ENCODE measurements at places on chromosomes 12 and 14.

DNA sequence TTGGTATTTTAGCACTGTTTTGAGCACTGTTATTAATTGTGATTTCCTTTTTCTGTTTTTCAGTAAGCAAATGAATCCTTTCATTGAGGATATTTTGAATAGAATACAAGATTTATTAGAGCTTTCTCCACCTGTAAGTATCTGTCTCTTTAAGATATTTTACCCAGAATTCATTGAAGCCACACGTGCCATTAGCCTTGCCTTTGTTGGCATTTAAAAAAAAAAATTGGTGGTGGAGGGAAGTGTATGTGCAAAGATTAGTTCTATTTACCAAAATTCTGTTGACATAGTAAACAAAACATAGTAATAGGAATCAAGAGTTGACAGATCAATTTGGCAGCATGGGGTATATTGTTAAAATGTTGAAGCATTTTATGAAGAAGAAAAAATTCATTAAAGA lies 23.8 kb downstream of the XPOT start:
- no peak for DNase-seq

GRCh38 chr14:105890474-105891220 lies 364.3 kb downstream of the TMEM121 start:
- no peak for DNase-seq

DNA sequence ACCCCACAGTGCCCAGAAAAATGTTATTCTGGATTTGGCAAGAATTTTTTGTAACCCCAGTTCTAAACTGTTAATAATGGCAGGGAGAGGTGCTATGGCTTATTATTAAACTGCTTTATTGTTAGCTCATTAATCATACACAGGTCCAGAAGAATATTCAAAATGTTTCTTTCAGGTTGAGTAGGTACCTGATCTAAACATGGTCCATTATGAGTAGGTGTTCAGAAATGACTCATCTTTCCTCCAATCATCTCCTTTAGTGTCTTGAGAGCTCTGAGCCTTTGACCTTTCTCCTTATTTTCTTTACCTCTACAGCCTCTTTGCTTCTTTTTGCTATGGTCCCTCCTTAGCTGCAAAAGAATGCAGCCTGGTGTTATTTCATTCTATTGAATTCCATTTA lies 211.0 kb upstream of the GARIN6 start:
- no peak for DNase-seq

- no peak for DNase-seq
Measured at GRCh38 chr14:68825729-68826128, 32.9 kb upstream of the ZFP36L1 start.

GRCh38 chr12:20475542-20475941 lies 107.2 kb downstream of the PDE3A start:
- no peak for DNase-seq

- no peak for DNase-seq
Measured at GRCh38 chr12:111379942-111380554, 11.2 kb upstream of the PHETA1 start.

DNA sequence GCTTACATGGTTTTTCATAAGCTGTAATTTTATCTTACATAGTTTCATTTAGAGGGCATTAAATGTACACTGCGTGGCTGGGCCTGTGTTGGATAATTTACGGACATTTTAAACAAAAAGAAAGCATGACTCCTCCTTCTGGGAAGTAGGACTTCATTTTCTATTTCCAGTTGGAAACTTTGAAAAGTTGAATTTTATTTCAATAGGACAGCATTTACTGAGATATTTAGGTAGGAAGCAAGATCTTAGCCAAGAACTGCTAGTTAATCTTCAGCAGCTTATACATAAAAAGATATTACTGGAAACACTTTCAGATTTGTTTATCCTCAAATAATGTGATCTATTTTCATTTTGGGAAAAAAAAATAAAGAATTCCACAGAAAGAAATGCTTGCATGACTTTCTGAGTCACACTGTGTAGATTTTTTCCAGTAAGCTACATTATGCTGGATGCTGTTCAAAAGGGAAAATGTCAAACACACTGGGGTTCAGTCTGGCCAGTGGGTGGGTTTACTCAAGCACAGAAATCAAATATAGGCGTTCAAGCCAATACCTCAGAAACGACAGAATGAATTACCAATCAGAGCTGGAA lies 239.4 kb upstream of the KRR1 start:
- no peak for DNase-seq

GRCh38 chr14:75310295-75311111 lies 31.9 kb downstream of the FOS start:
- DNase-seq: peak; percentile 30

GRCh38 chr12:2479851-2480535 lies 314.8 kb upstream of the FKBP4 start:
- DNase-seq: no peak

GRCh38 chr12:26282339-26282940 lies 87.1 kb downstream of the SSPN start:
- DNase-seq: no peak

GRCh38 chr12:95882080-95882479 lies 23.3 kb downstream of the SNRPF start:
- DNase-seq: no peak

DNA sequence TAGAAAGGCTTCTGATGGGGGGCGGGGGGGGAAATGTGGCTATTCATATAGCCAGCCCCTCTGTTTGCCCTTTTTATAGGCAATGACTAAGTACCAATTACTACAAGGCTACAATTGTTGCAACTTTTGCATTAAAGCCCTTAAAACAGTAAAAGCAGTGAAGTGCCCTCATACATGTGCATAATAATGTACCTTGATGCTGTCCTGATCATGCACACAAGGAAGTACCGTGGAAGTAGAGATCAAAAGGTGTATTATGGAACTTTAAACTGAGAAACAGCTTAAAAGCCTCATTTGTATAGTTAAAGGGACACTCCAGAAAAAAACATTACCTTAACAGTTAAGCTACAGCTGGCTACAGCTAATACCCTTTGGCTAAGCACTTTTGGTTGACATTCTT lies 111.8 kb downstream of the PLEKHG7 start:
- no peak for DNase-seq

DNA sequence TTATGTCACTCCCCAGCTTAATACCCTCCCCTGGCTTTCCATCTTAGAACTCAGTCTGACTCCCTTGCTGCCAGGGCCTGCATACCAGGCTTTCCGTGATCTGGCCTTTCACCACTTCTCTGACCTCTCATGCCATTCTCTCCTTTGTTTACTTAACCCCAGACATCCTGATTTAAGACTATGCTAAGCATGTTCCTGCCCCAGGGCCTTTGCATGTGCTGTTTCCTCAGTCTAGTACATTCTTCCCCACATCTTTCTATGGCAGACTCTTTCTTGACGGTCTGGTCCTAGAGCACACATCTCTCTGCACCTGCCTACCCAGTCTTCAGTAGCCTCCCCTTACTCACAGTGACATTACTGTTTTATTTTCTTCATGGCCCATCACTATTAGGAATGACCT lies 42.2 kb downstream of the PLXNC1 start:
- DNase-seq: no peak

DNA sequence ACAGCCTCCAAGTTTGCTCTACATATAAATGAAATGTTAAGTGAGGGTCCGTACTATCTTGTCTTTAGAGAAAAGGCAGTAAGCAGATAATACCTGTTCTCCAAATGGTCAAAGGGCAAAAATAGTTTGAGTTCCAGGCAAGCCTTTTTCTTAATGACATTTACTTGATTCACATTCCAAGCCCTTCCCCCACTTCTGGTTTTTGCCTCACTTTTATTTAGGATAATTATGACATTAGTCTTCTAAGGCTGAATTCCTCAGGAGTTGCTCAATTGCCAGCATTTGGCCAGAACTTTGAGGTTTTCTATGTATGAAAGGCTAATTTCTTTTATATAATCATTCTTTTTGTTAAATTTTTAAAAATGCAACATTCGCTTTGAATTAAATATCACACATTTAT lies 62.5 kb upstream of the DUSP6 start:
- DNase-seq: no peak

GRCh38 chr12:49295082-49295936 lies at the start of gene PRPH:
Gene PRPH, plus strand, starts transcription at chr12:49295147. Its CDS starts 54 bp downstream, at chr12:49295201.
- DNase-seq: no peak

GRCh38 chr12:55727643-55728185 lies 1.1 kb downstream of the CD63 start:
- no peak for DNase-seq

DNA sequence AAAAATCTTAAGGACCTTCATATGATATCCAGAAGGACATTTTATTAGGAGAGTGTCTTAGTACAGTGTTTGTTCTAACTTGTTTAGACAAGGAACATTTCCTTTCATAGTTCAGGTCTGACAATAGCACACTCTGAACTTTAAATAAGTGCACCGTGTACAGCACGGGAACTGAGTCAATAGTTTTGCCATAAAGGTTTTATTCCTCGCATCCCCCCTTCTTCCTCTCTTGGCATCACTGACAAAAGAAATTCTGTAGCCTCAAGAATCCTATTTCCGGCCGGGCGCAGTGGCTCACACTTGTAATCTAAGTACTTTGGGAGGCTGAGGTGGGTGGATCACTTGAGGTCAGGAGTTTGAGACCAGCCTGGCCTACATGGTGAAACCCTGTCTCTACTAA lies 58.3 kb downstream of the TMCC3 start:
- no peak for DNase-seq
